ENCODE measurements at places on chromosomes 13 and 19.

DNA sequence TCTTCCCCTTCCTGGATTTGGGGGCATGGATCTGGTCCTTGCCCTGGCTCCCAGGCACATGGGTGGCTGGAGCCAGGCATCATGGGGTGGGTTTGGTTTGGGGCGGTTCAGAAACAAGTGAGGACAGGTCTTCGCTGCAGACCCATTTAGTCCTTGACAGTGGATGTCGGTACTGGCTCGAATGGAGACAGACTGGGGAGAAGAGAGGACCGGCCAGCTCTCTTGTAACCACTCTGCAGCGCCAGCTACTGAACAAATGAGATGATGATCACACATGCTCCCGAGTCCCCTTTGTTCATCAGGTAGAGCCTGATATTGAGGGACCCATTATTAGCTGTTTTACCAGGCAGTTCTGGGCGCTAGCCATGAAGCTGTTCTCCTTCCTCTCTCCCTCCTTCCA, 64.5 kb downstream of the CHST8 start:
- no peak for DNase-seq

DNA sequence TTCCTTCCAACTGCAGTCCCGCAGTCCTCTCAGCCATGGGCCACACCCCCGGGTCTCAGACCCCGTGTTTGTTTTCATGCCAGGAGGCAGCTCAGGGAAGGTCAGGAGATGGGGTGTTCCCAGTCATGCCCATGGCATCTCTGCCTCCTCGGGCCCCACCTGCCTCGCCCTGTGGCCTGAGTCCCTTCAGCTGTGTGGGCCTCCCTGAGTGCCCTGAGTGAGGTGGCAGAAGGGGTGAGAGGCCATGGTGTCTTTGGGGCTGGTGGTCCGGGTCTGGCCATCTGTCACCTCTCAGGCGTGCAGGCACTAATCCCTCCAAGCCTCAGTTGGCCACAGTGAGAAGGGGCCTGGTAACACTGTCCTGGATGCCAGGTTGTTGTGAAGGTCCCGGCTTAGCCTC, 10.9 kb upstream of the KDM4B start:
- DNase-seq = no peak

GRCh38 chr19:55212447-55212846, 3.1 kb upstream of the PTPRH start:
- DNase-seq = no peak

DNA sequence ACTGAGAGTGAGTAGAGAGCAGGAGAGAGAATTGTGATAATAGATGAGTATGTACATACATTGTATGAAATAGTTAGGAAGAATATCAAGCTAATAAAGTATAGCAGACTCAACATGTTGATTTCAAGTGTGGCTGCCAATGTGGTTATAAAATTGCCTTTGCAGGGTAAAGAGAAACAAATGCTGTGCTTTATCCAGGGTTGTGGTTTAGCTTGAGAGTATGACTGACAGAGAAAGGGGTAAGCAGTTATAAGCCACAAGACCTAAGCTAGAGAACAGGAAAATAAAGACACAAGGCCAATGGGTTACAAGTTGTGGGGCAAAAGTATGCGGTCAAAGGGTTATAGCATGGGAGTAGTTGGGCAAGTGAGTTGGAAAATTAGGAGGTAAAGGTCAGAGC, 1217.5 kb downstream of the DIAPH3 start:
- DNase-seq = no peak

GRCh38 chr19:6886277-6886897, 992 bp upstream of the ADGRE1 start:
- no peak for DNase-seq

DNA sequence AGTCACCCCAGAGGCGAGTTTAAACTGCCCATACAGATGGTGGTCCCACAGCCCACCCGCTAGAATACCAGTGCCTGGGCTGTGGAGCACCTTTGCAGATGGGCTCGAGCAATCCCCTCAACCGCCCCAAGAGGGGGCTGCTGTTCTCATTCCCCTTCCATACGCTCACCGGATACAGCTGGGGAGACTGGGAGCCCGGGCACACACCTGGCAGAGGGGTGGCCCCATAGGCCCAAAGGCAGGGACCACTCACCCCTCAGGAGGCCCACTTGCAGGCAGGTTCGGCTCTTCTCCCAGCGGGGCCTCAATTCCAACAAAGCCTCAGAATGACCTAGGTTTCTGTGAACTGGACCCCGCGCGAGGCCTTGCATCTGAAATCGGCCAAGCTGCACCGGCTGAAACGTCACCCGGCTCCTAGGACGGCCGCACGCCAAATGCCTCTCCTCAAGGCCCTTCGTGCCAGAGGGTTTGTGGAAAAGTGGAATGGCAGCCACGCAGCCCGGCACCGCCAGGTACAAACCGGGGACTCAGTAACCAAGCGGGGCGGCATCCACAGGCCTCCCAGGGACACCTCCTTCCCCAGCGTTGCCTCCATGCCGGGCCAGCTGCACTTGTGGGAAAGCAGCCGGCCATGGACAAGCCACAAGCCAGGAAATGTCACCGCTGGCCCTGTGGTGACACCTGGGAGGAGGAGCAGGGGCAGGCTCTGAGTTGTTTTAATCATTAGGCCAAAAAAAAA, 18.7 kb downstream of the MLLT1 start:
- no peak for DNase-seq

DNA sequence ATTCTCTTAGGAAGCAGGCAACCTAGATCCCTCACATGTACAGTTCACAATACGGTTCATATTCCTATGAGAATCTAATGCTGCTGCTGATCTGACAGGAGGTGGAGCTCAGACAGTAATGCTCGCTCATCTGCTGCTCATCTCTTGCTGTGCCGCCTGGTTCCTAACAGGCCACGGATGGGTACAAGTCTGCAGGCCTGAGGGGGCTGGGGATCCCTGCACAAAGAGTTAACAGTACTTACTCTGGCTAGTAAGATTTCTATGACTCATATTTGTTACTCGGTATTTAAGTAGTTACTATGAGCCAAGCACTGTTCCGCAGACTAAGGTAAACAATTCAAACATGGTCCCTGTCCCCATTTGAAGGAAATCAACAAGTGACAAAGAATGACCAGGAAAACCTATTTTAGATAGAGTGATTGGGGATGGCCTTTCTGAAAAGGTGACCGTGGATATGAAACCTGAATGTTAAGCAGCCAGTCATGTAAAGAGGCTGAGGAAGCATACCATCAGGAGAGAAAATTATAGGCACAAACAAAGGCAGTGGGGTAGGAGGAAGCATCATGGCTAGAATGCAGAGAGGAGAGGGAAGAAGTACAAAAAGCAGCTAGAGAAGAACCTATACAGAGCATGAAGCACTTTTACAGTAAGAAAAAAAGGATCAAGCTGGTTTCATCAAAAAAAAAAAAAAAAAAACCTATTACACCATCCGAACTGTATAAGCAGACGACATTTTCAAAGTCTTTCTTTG, 20.6 kb upstream of the WBP4 start:
- no peak for DNase-seq

- DNase-seq = peak; percentile 14
Observed at GRCh38 chr19:3760871-3761361, 576 bp downstream of the APBA3 start.

- DNase-seq = no peak
Observed at GRCh38 chr13:101026736-101027398, 352.3 kb upstream of the TMTC4 start.

DNA sequence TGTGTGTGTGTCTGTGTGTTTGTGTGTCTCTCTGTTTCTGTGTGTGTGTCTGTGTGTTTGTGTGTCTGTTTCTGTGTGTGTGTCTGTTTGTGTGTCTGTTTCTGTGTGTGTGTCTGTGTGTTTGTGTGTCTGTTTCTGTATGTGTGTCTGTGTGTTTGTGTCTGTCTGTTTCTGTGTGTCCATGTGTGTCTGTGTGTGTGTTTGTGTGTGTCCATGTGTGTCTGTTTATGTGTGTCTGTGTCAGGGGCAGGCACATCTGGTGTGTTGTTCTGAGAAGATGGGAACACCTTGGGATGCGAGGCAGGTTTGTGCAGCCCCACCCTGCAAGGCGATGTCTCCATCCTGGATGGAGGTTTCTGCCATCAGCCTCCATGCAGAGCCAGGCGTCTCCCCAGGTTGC, 275.8 kb upstream of the SOX1 start:
- DNase-seq = peak; percentile 0

DNA sequence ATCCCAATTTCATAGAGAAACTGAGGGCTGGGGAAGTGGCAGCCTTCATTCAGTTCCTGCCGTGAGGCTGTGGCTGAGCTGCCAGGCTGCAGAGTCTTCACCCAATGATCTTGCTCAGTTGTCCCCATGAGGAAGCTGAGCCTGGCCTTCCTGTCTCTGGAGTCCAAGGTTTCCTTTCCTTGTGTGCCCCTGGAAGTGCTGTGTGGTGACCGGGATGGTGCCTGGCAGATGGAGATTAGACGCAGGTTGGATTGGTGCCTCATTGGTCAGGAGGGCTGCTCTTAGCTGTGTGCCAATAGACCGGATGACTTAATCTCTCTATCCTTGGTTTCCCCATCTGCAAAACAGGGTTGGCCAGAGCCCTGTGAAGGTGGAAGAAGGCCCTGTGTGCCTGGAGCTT, 24.6 kb downstream of the DNM2 start:
- no peak for DNase-seq

DNA sequence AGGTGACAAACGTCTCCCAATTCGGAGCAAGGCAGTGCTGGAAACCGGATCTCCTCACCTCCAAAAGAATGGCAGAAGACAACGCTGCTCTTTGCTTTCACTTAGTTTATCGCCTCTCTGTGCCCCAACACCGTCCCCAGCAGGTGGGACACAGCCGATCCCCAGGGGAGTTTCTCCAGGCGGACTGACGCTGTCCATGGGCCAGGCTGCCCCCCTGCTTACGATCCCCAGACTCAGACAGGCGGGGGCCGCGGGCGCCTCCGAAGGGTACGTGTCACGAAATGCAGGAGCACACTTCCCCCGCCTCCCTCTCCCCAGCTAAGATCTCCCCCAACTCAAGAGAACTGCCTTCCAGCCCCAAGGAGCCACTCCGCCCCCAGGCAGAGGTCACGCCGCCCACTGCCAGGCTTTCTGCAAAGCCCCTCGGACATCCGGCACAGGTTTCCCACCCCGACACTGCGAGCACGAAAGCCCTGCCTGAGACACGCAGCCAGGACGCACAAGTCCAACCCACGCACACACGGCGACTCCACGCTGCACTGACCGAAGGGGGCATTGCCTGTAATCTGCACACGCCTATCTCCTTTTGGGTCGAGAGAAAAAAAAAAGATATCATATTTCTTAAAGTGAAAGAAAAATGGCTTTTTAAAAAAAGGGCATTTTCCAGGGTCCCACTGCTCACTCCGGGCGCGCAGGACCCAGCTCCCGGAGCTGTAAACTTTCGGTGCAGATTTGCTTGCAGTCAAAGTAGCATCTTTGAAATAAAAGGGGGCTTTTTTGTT, 2.0 kb downstream of the SPRY2 start:
- peak; percentile 85 for DNase-seq

GRCh38 chr19:35844482-35845214, 7.7 kb downstream of the NPHS1 start:
- no peak for DNase-seq

DNA sequence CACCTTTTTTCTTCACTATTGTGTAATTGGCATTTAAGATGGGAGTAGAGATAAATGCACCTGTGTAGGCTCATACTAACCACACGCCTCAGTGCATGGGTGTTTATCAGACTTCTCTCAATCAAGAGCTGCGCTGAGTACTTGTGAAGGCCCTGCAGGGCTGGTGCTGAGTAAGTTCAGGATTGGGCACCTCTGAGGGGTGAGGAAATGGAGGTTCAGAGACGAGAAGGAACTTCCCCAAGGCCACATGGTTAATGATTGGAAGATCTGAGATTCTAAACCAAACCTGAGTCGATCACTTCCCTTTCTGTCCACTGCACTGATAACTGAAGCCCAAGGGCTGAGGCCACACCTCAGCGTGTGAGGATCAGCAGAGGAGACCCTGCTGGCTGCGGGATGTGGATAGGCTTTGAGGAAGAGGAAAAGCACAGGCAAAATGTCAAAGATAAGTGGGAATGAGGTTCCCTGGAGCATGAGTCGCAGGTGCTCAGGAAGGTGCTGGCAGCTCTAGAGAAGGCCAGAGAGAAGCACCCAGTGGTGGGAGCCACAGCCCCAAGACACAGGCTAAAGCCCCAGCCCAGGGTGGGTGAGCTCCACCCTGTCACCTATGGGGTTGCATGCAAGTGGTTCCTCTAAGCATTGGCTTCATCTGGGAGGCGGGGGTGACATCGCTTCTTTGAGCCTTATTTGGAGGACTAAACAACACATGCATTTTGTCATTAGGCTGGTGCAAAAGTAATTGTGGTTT, 32.3 kb upstream of the GJB6 start:
- DNase-seq = no peak

GRCh38 chr19:44682807-44683206, 11.5 kb downstream of the CEACAM19 start:
- DNase-seq = no peak

Measured in Ammon's horn (tissue), 1 donor.